ENCODE measurements at places on chromosomes 3 and 15.

DNA sequence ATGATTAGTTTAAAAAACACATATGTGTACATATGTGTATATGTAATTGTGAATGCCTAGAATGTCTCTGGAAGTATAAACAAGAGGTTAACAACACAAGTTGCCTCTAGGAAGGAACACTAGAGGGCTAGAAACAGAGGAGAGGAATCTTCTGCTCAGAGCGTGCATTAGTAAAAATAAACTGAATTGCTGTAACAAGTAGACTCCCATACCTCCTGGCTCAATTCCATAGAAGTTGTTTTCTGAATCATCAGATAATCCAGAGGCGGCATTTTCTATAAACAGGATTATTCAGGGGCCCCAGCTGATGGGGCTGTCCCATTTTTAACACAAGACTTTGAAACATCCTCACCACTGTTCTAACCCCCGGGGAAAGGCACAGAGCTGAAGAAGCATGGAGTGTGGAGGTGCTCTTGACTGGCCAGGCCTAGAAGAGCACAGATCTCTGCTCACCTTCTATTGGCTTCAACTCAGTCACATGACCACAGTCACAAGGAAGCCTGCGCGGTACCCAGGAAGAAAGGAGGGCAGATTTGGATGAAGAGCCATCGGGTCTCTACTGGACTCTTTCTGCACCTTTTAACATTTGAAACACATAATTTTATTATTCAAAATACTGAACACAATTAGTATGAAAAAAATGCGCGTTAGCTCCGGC, 145.7 kb downstream of the TLE3 start:
- DNase-seq = no peak

- DNase-seq = no peak
These were observed 253.2 kb downstream of the NR2F2 start for GRCh38 chr15:96583671-96584070.

GRCh38 chr3:112047264-112047663, 12.7 kb downstream of the TMPRSS7 start:
- no peak for DNase-seq

DNA sequence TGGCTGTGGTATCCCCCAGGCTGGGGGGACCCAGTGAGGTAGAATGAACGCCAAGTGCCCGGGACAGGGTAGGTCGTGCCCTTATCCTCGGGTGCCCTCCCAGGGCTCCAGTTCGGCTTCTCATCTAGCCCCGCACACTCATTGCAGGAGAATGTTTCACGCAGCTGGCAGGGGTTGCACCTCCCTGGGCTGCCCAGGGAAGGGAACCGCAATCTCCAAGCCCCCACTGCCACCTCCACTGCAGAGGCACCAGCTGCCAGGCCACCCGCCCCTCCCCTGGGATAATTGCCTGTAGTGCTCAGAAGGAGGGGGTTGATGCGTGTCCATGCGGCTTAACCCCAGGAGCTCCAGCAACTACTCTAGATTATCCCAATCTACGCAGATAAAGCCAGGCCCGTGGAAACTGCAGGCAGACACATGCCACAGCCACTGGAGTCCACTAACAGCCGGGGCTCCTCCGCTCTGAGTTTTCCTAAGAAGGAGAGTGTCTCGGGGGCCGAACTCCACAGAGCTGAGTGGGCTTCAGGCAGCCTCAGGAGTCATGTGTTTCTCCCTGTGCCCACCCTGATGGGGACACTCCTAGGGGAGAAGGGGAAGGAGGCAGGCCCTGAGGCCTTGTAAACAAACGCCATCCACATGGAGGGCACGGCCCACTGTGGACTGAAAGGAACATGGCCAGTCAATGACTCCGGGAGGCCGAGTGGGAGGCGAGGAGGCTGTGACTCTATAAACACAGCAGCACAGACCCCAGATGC, 137.2 kb upstream of the IQSEC1 start:
- no peak for DNase-seq

GRCh38 chr3:113150250-113150649, 61.1 kb upstream of the BOC start:
- no peak for DNase-seq
